ENCODE measurements at places on chromosomes 16 and 17.
A peak's percentile ranks its signal among the peaks of the same experiment; 100 is the strongest.

DNA sequence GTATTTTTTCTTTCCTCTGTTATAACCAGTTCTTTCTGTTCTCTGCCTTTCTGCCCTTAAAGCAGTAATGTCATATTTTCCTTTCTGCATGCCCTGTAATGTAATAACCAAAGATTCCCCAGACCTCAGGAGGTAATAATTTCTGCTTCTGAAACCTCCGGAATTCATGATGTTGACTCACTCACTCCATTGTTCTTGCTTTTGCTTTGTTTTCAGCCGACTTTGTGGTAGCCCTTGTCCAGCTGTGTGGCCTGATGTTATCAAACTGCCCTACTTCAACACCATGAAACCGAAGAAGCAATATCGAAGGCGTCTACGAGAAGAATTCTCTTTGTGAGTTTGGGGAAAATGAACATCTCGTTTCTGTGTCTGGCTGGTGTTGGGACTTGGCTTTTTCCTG, 55.9 kb downstream of the CDK12 start:
- DNase-seq = no peak

DNA sequence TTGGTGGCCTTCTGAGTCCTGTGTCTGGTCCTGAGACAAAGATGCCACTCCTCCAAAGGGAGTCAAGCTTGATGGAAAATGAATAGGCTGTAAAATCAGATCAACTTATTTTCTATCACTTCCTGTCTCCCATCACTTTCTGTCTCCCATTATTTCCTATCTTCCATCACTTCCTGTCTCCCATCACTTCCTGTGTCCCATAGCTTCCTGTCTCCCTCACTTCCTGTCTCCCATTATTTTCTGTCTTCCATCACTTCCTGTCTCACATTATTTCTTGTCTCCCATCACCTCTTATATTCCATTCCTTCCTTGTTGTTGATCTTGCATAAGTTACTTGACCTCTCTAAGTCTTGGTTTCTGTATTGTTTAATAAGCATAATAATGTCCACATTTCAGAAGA, 418.5 kb upstream of the EEF2KMT start:
- no peak for DNase-seq

DNA sequence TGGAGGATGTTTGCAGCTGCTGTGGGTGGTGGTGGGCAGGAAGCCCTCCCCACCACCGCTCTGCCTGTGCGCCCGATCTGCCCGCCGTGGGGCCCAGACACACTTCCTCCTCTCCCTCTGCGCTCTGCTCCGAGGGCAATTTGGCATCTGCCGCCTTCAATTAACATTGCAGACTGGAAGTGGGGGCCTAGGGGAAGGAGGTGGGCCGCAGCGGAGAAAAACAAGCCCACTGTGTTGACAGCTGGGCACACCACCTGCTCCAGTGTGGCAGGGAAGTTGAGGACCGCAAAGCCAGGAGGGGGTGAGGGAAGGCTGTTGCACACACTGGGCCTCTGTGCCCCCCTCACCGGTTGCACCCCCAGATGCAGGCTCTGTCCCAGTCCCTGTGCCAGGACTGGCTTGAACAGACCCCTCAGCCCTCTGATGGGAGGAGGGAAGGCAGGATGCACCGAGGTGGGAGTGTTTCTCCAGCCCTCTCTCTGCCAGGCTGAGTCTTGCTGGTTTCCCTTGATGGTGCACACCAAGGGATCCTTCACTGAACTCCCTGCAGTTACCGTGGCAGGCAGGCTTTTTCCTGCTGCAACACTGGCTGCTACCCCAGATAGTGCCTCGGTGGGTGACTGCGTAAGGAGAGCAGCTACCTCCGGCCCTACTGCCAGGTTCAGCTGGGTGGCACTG, 72.8 kb upstream of the MED9 start:
- DNase-seq = no peak

- no peak for DNase-seq
Observed at GRCh38 chr16:81908466-81909262, 102.6 kb downstream of the SDR42E1 start.

DNA sequence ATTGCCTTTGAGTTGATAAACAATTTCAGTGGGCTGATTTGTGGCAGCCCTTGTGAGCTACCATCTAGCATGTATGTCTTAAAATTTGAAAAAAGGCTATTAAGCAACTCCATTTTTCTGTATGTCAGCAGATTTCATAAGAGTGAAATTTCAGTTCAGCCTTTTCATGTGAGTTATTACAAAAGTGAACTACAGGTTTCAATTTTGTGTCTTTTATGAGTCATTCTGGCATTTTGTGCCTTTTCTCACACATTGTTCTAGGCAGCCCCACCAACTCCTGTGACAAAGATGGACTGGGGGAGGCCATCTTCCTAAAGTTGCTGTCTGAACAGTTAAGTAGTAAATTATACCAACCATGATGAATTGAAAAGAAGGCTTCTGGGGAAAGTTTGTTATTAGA, 52.1 kb downstream of the USP10 start:
- DNase-seq = no peak

- peak; percentile 33 for DNase-seq
Observed at GRCh38 chr17:82917699-82918345, 78.0 kb upstream of the ZNF750 start.

DNA sequence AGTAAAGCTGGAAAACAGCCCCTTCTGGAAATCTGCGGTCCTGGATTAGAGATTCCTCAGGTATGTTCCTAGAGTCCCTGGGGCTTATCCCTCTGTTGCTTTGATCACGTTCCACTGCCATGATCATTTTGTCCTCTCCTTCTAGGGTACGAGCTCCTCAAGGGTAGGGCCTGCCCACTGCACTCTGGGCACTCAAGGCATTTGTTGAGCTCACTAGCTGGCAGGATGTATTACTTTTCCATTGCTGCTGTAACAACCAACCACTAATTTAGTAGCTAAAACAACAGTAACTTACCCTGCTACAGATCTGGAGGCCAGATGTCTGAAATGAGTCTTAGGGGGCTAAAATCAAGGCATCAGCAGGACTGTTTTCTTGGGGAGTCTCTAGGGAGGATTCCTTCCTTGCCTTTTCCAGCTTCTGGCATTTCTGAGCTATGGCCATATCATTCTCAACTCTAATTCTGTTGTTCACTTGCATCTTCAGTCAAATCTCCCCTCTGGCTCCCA, 65.7 kb downstream of the ARSG start:
- DNase-seq = no peak

- DNase-seq = peak; percentile 90
Observed at GRCh38 chr17:49556223-49556943, 19.3 kb upstream of the NXPH3 start.

GRCh38 chr16:68031951-68032350, 8.9 kb downstream of the DUS2 start:
- no peak for DNase-seq

GRCh38 chr17:57114085-57114673, 29.1 kb downstream of the AKAP1 start:
- peak; percentile 58 for DNase-seq

GRCh38 chr16:65453646-65454045, 331.8 kb upstream of the CDH11 start:
- DNase-seq = no peak

All from H54 (cell line).